H4 (cell line): ENCODE measurements at places on chromosomes 3 and 15.
A peak's percentile ranks its signal among the peaks of the same experiment; 100 is the strongest.

- no peak for DNase-seq
Observed at GRCh38 chr15:74565381-74566085, 24.5 kb downstream of the ARID3B start.

GRCh38 chr3:59316688-59317275, 267.0 kb upstream of the CFAP20DC start:
- no peak for DNase-seq

DNA sequence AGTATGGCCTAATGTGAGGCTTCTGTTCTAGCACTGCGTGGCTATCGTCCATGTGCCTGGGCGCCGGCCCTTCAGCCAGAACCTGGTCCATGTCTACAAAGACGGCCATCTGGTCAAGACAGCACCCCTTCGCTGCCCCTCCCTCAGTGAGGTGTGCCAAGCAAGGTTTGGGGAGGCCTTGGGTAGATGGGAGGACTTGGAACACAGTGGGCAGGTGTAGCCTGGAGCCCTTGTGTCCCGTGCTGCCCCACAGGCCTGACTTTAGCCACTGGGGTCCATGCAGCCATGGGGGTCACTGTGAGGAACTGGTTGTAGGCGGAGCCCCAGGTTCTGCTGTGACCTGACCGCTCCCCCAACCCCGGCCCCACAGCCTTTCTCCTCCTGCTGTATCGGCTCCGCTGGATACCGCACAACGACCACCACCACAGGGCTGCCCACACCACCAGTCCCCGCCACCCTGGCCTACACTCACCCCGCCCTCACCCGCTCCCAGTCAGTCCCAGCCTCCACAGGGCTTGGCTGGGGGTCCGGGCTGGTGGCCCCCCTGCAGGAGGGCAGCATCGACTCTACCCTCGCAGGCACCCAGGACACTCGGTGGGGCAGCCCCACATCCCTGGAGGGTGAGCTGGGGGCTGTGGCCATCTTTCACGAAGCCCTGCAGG, 16.6 kb downstream of the NBEAL2 start:
- no peak for DNase-seq

DNA sequence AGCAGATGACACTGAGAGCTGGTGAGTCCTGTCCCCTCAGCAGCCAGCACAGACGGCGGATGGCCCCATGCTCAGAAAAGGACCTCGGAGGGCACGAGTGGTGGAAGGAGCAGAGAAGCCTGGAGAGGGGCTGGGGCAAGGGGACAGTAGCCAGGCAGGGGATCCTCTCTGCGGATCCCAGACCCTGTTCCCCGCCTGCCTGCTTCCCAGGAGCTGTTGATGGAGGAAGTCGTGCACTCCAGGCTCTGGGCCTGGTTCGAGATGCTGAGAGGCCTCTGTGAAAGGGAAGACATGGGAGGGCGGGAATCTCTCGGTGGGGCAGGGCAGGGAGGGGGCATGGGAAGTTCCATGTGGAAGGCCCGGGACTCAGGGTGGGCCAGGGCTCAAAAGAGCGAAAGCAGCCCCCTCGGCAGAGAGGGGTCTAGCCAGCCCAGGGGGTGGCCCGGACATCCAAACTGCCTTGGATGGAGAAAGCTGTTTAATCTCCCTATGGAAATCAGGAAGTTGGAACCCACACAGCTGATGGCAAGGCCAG, 47.9 kb upstream of the MAGEF1 start:
- DNase-seq: no peak

DNA sequence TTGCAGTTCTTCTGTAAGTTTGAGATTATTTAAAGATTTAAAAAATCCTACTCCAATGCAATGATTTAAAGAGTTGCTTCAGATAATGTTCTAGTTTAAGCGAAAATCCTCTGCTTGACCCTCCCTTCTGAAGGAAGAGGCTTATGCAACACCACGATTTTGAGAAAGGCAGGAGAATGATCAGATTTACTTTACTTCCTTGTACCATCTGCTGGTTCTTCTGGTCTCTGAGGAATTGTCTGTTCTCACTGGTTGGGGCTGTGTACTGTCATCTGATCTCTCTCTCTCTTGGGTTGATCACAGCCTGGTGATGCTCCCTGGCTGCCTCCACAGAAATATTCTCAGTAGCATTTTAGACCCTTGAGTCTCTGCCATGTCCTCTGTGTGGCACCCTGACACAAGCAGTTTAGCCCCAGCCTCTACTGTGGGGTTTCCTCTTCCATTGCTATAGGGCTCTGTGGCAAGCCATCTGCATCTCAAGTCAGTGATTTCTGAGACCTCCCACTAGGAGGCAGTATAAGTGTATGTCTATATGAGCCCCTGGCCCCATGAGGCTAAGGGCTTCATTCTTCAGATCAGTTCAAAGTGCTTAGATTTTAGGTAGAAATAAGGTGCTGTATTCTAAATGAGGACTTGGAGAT, 50.8 kb upstream of the PLAAT1 start:
- DNase-seq: peak; percentile 39

- DNase-seq: no peak
Observed at GRCh38 chr3:72231439-72232196, 446.7 kb upstream of the PROK2 start.

GRCh38 chr3:177760803-177761202, 563.5 kb upstream of the TBL1XR1 start:
- DNase-seq: no peak

DNA sequence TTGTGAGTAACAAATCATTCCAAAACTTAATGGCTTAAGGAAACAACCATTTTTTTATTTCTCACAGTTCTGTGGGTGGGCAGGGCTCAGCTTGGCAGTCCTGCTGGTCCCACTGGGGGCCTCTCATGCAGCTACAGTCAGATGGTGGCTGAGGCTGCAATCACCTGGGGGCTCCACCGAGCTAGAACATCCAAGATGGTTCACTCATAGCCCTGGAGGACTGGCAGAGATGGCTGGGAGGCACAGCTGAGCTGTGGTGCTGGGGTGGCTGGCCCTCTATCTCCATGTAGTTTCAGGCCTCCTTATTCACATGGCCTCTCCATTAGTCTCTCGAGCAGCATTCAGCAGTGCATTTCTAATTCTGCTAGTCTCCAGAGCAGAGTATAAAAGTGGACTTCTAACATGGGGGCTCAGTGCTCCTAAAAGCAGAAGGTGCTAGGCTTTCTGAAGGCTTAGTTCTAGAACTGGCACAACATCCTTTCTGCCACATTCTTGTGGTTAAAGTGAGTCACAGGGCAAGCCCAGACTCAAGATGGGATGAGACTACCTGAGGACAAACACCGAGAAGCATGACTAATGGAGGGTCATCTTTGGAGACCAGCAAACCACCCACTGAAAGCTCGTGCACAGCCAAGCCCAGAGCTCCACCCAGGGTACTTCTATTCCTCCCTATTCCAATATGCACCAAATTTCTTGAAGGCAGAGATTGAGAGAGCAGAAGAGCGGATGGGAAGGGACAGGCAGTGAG, 6.3 kb downstream of the CAV3 start:
- DNase-seq: peak; percentile 62

GRCh38 chr3:22893101-22893500, 310.0 kb upstream of the UBE2E2 start:
- DNase-seq: no peak
